AG09309 (cell line): ENCODE measurements at places on chromosomes 13 and 19.
A peak's percentile ranks its signal among the peaks of the same experiment; 100 is the strongest.

DNA sequence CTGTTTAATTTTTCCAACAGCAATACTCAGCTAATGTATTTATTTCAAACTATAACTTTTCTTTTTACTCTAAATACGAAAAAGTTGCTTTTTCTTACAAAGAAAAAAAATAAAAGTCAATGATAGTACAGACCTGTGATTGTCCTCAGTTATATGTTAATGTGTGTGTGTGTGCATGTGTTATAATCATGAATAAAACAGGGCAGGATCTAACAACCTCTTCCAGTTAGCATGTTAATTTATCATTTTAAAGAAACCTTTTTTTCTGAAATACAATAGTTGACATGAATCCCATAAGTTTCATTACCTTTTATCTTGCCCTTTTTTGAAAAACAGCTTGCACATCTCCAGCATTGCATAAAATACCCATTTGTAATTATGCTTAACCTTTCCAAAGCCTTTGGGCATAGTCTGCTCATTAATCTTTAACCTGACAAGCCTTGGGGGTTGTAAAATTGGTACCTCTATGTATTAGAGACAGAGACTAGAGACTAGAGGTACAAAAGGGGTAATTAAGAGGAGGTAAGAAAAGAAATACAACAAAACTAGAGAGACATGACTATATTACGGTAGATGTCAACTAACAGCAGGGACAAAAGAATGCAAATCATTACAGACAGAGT, 828.1 kb downstream of the OLFM4 start:
- no peak for DNase-seq

- no peak for DNase-seq
Observed at GRCh38 chr19:35991731-35992450, 3.1 kb upstream of the SDHAF1 start.

DNA sequence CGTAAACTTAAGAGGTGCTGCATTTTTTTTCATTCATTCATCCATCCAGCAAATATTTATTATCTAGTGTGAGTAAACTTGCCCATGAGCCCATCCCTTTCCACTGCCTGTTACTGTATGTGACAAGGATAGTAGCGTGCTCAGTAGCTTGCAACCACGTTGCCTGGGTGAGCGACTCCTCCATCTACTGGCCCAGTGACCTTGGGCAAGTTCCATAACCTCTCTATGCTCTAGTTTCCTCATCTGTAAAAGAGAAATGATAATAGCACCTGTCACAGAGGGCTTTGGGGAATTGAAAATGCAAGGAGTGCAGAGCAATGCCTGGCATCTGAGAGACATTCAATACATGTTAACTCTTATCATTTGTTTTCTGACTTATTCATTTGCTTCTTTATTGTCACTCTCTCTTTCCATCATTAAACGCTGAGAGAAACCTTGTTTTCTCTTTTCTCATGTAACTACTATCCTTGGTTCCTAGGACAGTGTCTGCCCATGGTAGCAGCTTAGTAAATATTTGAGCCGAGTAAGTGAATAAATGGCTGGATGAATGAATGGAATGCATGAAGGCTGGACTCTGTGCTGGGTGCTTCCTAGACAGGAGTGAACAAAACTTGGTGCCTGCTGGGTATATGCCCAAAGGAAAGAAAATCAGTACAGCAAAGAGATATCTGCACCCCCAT, 19.9 kb downstream of the LRCH1 start:
- DNase-seq, result no peak

- DNase-seq, result no peak
Observed at GRCh38 chr13:24264976-24265375, 44.4 kb upstream of the C1QTNF9 start.

DNA sequence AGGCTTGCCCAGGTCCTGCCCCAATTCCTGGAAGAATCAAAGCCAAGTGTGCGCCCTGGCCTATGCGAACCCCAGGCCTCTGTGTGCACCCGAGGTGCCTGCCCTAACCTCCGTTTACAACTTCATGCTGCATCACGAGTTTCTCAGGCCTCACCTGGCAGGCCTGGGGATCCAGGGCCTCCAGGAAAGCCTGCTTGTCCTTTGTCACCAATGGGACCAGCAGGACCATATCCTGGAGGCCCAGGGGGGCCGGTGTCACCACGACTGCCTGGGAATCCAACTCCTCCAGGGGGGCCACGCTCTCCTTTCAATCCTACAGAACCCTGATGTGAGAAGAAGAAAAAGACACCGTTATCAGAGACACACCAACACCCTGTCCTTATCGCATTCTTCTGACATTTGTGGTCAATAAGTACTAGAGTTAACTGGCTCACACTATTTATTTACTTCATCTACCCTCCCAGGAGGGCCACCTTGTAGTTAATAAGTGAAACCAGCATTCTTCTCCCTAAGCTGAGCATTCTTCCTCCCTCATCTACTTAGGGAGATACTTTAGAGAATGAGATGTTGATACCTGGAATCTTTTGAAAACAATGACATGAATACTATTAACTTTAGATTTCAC, 120.6 kb downstream of the COL4A1 start:
- no peak for DNase-seq

GRCh38 chr13:106494506-106494905, 41.0 kb downstream of the EFNB2 start:
- DNase-seq, result no peak

DNA sequence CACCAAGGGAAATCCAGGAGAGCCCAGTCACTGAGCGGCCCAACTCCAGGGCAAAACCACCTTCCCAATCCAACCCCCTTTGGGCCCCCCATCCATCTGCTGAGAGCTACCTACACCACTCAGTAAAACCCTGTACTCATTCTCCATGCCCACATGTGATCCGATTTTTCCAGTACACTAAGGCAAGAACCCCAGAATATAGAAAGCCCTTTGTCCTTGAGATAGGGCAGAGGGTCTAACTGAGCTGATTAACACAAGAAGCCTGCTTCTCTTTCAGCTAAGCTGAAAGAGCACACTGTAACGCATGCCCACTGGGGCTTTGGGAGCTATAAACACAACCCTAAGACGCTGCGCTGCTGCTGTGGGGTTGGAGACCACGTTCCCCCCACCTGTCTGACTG, 36.0 kb downstream of the PBX4 start:
- DNase-seq, result no peak

DNA sequence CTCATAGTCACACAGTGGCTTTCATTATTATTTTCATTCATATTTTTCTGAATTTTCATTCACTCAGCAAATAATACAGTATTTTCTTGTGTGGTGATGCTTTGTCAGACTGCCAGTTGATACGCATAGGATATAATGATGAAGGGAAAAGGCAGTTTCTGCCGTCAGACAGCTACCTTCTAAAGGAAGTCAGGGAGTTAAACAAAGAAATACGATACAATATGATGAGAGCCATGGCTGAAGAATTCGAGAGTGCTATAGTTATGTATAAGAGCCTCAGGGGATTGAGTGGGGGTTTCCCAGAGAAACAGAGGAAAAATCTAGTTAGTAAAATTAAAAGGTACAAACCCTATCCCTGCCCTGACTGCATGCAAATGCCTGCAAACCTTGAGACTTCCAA, 479.1 kb downstream of the OLFM4 start:
- no peak for DNase-seq

- DNase-seq, result no peak
Observed at GRCh38 chr13:22800526-22801401, 380.0 kb upstream of the SGCG start.

DNA sequence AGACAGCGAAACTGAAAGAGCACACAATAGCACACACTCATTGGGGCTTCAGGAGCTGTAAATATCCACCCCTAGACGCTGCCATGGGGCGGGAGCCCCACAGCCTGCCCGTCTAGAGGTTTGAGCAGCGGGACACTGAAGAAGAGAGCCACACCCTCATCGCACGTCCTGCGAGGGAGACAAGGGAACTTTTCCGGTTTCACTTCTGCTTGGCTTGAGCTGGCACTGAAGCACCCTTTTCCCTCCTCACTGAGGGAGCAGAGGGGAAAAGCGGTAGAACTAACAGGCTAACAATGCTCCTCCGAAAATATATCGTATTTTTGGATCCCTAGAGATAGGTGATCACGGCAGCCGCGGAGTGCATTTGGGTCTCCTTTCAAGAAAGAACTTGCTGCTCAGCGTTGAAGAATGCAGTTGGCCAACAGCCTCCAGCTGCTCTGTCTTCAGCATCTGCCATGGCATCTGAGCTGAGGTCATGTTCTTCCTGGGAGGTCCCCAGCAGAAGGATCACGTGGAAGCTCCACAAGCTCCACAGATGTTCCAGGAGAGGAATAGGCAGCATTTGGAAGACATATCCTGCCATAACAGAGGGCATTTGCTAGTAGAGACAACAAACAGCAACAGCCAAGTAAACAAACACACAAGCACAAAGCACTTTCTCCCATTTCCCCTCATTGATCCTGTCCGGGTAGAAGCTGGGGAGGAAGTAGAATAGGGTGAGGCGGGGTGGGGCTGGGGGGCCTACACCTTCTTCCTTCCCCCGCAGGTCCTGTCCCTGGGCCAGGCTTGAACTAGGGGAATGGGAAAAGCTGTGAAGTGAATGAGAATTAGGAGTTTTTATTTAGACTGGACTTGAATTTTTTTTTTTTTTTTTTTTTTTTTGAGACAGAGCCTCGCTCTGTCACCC, 44.8 kb upstream of the ALOX5AP start:
- DNase-seq, result peak; percentile 79

GRCh38 chr13:74306496-74306895, 172.3 kb upstream of the KLF12 start:
- DNase-seq, result no peak

DNA sequence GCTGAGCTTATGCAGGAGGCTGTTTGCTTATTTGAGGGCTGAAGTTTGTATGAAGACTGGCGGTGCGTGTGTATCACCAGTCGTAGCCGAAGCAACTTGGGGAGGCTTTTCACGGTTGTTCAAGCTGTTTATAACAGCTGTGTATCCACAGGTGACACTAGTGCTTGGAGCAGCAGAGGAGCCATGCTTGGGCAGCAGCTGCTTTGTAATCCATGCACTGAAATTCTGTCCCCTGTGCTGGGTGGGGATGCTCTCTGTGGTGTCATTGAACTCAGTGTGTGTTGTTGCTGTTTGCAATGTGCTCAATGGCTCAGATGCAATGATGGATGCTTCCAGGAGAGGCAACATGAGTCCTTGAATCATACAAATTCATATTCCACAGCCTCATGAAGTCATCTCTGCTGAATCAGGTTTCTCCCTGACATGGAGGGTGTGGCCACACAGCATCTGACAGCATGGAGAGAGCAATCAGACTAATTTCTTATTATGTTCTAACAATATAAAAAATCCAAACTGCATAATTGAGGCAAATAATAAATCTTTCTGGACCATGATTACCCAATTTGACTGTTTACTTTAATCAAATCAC, 18.8 kb upstream of the GTF3A start:
- no peak for DNase-seq

DNA sequence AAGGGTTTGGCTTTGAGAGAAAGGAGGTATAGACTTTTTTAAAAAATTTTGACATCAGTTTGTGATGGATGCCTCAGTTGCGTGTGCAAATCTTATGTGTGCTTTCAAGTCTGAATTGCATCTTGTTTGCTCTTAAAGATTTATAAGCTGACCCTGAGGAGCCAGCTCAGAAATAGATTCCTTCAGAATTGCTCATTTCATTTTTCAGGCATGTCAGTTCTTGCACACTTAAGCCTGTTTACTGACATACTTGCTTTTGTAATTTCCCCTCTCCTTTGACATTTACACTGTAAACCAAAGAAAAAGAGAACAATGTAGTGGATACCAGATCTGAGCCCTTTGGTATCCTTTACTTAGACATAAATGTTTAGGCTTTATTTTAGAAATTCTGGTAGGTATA, 87.6 kb downstream of the RNF17 start:
- DNase-seq, result no peak

GRCh38 chr13:18961383-18962117, 220.1 kb downstream of the TUBA3C start:
- DNase-seq, result no peak

DNA sequence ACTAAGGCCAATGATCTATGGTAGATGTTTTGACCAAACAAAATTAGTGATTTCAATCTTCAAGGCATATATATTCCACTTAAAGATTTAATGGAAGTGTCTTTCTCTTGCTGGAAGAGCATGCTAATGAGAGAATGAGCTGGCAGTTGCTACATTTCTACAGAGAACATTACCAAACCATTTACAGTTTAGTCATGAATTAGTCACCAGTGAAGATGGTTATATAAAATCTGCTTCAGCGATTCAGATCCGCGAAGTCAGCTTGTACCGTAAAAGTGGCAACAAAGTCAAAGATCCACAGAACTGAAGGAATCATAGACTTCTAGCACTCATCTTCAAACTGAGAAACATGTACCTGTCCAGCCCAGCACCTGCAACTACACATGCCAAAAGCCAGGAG, 156.3 kb downstream of the SLITRK5 start:
- no peak for DNase-seq

GRCh38 chr13:33940898-33941297, 122.9 kb downstream of the RFC3 start:
- no peak for DNase-seq

DNA sequence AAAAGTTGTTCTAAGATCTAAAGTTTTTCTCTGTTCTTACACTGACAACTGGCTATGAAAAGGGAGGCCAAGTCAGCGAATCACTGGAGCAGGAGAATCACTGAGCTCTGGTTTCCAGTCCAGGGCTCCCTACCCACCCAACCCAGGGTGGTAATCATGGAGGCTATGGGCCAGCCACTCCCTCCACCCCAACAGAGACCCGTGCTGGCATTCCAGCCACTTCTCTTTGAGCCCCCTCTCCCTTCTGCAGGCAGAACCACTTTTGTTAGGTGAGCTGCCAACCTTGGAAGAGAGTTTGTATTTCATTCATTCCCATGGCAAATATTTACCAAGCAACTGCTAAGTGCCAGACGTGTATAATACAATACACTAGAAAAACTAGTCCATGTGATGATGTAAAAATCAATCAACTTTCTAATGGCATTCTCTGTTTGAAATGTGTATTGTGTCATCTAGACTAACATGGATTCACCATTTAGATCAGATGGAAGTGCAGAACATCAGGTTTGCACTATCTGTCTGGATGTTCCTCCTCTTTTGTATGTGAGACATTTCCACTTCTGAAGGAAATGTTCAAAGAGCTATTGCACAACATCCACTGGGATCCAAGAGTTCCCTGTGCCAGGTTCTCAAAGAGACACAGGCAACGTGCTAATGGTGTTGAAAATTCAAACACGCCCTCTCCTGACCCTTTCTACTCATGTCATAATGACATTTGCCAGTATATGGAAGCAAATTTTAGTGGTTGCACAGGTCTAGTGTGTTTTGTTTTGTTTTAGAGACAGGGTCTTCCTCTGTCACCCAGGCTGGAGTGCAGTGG, 5.3 kb downstream of the MLNR start:
- DNase-seq, result no peak

GRCh38 chr13:52454459-52454819, 839 bp upstream of the CKAP2 start:
- DNase-seq, result no peak

GRCh38 chr13:112669881-112670499, 19.8 kb upstream of the ATP11A start:
- no peak for DNase-seq

DNA sequence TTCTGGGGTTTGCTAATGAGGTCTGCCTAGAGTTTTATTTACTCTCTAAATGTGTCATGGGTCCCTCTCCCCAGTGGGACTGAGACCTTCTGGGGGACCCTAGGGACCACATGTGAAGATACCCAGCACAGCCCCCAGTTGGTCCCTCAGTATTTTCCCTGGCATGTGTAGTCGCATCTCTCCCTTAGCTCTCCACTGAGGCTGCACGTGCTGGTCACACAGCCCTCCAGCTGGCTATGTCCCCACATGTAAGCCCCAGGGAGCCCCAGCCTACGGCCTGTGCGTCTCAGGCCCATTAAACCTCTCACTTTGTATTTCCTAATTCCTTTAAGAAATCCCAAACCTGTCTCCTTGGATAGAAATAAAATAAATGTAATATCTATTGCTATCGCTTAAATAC, 189.6 kb upstream of the TSHZ3 start:
- DNase-seq, result no peak
